ENCODE measurements at places on chromosomes 16 and 17.

GRCh38 chr17:9181640-9182039, 160.3 kb downstream of the NTN1 start:
- no peak for DNase-seq

DNA sequence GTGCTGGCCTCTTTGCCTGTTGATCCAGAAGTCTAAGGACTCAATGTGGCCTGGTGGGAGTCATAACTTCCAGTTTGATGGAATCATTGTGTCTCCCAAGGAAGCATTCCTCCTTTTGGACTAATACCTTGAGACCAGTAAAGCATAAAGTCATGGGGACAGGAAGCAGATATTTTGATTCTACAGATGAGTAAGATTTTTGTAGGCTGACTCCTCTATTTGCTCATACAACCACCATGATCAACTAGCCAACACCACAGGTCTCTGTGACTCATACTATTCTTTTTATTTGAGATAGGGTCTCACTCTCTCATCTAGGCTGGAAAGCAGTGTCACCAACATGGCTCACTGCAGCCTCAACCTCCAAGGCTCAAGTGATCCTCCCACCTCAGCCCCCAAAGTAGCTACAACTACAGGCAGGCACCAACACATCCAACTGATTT, 6.2 kb downstream of the MT2A start:
- DNase-seq = no peak

GRCh38 chr17:60916043-60916442, 238.4 kb downstream of the BCAS3 start:
- DNase-seq = no peak

- DNase-seq = no peak
These were observed 15.9 kb upstream of the TNS4 start for GRCh38 chr17:40517286-40517662.

DNA sequence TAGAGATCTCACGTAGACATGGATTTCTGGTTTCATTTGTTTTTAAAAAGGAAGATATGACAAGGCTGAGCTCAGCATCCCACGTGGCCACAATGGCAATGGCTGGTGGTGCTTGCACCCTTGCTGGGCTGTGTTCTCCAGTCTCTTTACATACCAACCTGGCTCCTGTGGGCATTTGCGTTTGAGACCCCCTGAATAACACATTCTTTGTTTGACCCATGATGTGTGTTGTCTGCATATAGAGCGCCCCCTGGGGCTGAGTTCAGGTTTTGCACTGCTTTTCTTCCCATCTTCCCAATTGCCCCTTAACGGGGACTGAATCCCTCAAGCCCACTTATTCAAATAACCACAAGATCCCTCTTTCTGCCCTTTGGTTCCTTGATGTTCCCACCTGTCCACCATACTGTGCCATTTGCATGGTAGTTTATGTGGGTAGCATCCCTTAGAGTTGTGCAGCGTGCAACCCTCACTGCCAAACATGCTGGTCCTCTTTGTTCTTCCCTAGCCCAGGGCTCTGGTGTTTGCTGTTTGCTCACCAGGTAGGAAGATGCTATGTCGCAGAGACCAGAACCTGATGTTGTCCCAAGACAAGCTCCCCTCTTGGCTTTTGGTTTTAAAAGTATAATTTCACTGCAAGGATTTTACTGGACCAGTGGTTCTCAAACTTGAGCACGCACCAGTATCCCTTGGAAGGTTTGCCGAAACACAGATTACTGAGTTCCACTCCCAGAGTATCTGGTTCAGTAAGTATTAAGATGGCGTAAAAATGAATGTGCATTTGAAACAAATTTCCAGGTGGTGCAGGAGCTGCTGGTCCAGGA, 38.5 kb upstream of the NKD1 start:
- DNase-seq = no peak
